ENCODE measurements at places on chromosomes 16 and 17.

- DNase-seq: no peak
These were observed 44.0 kb downstream of the PAFAH1B1 start for GRCh38 chr17:2637422-2637821.

- no peak for DNase-seq
These were observed 26.5 kb downstream of the PDIA2 start for GRCh38 chr16:309476-309875.

GRCh38 chr16:1620391-1620790 lies 8.2 kb downstream of the CRAMP1 start:
- no peak for DNase-seq

GRCh38 chr16:69863401-69864281 lies 87.5 kb upstream of the CLEC18A start:
- no peak for DNase-seq
